ACHN (cell line): ENCODE measurements at places on chromosomes 3 and 15.
A peak's percentile ranks its signal among the peaks of the same experiment; 100 is the strongest.

DNA sequence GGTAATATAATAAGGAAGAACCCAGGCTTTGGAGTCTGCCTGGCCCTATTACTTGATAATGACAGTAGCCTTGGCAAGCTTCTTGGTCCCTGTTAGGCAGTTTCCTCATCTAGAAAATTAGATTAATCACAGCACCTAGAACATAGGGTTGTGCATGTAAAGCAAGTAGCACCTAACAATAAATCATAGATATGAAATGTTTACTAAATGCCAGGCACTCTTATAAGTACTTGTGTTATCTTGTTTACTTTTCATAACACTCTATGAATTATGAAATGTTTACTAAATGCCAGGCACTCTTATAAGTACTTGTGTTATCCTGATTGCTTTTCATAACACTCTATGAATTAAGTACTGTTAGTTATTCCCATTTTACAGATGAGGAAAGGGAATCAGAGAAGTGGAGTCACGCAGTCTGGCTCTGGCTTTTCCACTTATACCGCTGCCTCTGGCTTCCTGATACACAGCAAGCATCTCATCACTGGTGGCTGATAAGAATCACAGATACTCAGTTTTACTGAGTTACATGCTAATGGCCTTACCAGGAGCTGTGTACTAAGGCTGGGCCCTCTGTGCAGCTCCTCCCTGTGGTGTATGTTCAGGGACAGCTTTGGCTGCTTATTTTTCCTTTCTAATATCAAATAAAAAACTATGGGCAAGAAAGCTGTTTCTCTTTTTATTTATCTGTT, 123.4 kb downstream of the FEZF2 start:
- DNase-seq = no peak

- DNase-seq = no peak
These were observed 90.6 kb downstream of the ZNF621 start for GRCh38 chr3:40615110-40615915.

DNA sequence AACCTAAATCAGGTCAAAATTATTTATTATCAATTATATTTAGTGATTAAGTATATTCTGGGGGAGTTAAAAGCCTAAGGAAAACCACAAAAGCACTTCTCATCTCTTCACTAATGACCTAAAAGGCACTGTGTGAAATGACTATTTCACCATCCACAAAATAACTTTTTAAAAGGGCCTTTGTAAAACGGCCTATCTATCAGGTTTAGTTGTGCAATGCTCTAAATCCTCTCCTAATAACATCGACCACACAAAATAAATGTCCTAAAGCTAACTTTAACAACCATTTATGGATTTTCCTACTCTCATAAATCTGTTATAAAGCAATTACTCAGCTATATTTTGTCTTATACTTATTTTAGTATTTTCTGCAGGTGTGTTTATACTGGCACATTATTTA, 1066.3 kb downstream of the ROBO1 start:
- DNase-seq = no peak

DNA sequence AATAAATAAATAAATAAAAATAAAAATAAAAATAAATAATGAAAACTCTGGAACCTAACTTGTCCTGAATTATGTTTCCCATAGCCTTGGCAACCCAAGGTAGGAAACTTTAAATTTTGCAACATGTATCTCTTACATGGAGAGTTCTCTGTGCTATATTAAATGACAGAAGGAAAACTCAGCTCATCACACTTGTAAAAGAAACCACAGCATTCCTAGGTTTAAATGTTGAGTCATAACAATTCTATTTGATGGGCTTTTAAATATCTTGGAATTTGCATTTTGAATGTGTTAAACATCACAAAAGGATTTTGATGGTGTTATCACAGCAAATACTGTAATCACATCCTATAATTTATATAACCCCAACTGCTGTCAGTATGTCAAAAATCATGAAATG, 144.2 kb downstream of the LRTM1 start:
- DNase-seq = peak; percentile 13

DNA sequence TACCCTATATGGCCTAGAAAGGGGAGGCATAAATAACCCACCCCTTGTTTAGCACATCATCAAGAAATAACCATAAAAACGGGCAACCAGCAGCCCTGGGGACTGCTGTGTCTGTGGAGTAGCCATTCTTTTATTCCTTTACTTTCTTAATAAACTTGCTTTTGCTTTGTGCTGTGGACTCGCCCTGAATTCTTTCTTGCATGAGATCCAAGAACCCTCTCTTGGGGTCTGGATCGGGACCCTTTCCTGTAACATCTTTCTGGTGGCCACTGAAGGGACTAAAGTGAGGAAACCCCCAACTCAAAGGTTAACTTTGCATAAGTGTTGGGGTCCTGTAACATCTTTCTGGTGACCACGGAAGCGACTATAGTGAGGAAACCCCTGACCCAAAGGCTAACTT, 15.7 kb upstream of the HHATL start:
- no peak for DNase-seq

DNA sequence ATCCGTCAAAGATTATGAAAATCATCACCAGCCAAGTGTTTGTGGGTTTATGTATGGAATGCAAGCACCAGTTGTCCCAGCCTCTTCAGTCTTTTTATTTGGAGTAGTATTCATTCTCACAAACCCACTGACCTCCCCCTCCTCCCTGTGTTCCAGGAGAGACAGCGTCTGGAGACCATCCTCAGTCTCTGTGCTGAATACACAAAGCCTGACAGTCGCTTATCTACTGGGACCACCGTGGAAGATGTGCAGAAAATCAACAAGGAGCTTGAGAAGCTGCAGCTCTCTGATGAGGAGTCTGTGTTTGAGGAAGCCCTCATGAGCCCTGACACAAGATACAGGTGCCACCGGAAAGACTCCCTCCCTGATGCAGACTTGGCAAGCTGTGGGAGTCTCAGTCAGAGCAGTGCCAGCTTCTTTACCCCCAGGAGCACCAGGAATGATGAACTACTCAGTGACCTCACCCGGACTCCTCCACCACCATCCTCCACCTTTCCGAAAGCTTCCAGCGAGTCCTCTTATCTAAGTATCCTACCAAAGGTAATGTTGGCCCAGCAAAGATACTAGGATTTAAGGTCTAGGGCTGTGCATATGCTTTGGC, 54.2 kb downstream of the PHLDB2 start:
- no peak for DNase-seq

DNA sequence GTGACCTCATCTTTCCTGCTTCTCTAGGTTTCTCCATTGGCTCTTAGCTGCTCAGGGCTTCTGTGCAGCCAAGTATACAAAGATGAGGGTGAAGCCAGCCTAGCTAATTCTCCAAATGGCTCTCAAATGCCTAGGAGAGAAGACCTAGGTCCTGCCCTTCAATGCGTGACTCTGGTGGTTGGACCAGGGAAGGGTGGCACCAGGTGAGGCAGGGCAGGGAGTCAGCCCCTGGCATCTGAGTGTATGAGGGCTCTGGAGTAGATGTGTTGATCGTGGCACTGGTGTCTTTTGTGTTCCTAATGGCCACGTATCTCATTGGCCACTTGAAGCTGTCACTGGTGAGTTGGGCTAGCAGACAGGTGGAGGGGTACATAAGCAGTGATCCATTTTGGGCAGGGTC, 59.8 kb downstream of the PDIA5 start:
- no peak for DNase-seq

- DNase-seq = no peak
These were observed 142.8 kb downstream of the NUP210 start for GRCh38 chr3:13277196-13277813.

GRCh38 chr3:33315826-33316225, 38.6 kb downstream of the FBXL2 start:
- DNase-seq = no peak

- DNase-seq = peak; percentile 63
These were observed at the start of gene CORO2B for GRCh38 chr15:68578980-68579935. CORO2B (plus strand) TSS chr15:68578993; CDS start chr15:68579263, 270 bp downstream.

DNA sequence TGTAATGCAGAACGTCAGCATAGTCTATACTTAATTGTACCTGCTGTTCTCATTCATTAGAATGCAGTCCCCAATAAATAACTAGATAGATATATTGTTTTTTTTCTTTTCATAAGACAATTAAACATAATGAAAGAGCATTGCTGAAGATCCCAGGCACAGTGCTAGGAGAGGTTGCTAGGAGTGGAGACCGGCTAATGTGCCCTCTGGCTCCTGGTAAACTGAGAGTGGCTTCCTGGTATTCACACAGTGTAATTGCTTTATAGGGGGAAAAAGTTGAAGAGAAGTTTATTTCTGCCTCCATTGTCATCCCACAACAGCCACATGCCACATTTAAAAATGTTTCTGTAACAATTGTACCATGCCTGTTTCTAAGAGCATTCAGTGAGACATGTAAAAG, 135.6 kb downstream of the MAP2K5 start:
- DNase-seq = no peak

GRCh38 chr15:25403771-25404170, 35.1 kb downstream of the UBE3A start:
- DNase-seq = no peak

GRCh38 chr15:51335087-51335486, 3.3 kb downstream of the CYP19A1 start:
- DNase-seq = no peak

DNA sequence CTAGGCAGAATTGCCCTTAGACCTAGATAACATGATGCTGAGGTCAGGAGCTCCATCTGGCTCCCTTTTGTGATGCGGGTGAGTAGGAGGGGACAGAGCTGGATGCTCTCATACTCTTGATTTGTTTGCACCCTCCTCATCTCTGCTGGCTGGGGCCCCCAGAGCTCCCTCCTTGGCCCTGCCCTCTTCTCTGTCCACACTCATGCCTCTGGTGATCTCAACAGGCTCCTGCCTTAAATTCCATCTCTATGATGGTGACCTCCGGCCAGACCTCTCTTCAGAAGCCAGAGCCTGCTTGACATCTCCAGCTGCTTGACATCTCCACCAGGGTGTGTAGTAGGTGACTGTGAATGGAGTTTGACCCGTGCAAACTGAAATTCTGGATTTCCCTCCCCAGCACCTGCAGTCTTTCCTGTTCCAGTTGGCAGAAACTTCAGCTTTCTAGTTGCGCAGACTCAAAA, 4.3 kb upstream of the FGD5 start:
- DNase-seq = no peak

DNA sequence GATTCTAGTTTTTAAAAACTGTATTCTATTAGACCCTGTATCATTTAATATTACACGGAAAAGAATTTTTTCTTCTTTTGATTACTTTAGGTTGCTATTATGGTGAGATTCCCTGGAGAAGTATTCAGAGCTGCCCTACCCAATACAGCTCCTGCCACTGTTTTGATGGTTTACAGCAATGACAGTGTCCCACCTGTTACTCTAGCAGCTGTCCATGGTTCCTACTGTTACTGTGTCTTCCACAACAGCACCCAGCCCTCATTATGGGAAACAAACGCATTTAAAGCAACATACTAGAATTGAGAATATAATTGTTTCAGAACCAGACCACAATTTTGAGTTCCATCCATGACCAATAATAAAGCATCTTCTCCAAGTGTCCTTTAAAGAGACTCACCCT, 450.7 kb downstream of the SHQ1 start:
- DNase-seq = no peak

GRCh38 chr3:193857996-193858395, 265.0 kb downstream of the OPA1 start:
- no peak for DNase-seq

GRCh38 chr3:154979331-154979730, 100.8 kb upstream of the MME start:
- DNase-seq = no peak

DNA sequence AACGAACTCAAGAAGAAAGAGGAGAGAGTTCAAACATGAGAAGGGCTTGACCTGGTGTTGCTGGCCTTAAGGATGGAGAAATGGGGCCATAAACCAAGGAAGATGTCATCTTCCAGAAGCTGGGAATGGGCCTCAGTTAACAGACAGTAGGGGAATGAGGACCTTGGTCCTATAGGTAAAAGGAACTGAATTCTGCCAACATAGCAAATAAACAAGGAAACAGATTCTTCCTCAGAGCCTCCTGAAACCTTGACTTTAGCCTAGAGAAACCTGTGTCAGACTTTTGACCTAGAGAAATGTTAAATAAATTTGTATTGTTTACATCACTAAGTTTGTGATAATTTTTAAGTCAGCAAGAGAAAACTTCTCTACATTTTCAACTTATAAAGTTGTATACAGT, 336.8 kb downstream of the PLCL2 start:
- DNase-seq = no peak

GRCh38 chr15:31571676-31572075, 245.0 kb downstream of the KLF13 start:
- no peak for DNase-seq

GRCh38 chr3:150875548-150875947, 29.7 kb downstream of the MINDY4B start:
- DNase-seq = no peak

- DNase-seq = no peak
These were observed 93.2 kb downstream of the GHSR start for GRCh38 chr3:172354931-172355499.

- no peak for DNase-seq
These were observed 52.6 kb downstream of the IQCH start for GRCh38 chr15:67307156-67307555.

- no peak for DNase-seq
These were observed 51.8 kb upstream of the DGKG start for GRCh38 chr3:186413615-186414415.

GRCh38 chr3:38404286-38404685, 49.4 kb upstream of the ACVR2B start:
- DNase-seq = no peak

DNA sequence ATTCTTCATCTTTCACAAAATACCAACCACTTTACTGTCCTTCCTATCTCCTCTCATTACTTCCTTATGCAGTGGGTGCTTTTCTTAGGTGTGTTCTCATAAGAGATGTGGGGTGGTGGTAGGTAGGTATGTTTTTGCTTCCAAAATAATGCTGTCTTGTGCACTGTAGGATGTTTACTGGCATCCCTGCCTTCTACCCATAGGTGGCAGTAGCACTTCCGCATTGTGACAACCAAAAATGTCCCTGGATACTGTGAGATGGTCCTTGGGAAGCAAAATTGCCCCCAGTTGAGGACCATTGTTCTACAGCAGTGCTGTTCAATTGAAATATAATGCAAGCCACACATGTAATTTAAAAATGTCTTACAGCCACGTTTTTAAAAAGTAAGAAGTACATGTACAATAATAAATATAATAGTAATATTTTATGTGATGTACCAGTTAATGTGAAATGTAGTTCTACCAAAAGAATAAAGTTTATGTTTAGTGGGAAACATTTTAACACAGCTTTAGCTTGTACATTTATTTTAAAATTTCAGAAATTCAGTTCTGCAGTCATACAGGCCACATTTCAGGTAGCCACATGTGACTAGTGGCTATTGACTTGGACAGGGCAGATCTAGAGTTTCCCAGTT, 75.2 kb downstream of the NEO1 start:
- peak; percentile 43 for DNase-seq

GRCh38 chr3:123068601-123069381, 2.0 kb downstream of the PDIA5 start:
- no peak for DNase-seq

DNA sequence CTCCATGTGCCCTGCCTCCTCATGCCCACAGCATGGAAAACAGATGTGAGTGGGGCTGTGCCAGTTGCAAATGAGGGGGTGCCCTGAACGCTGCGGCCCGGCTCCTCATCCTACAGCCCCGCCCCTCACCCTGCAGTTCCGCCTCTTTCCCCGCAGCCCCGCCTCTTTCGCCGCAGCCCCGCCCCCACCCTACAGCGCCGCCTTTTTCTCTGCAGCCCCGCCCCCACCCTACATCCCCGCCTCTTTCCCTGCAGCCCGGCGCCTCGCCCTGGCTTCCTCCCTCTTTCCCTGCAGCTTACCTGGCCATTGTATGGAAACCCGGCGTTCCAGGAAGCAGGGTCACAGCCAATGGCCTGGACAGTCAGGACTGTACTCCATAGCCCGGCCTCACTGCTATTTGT, 284.9 kb downstream of the TLE3 start:
- no peak for DNase-seq

- DNase-seq = no peak
These were observed 231.6 kb upstream of the GOLGA6L4 start for GRCh38 chr15:84003791-84004503.
